ENCODE measurements at places on chromosomes 12 and 14. TPM values are rescaled to one million over a fixed set of nuclear protein-coding genes. Genes with fewer than 3 reads are reported as not detected.

GRCh38 chr12:6603095-6603567, 4.0 kb downstream of the CHD4 start:
- peaks cover 42% of the 10 kb centered on the region for H3K4me1 ChIP-seq
- H3K36me3 ChIP-seq = peaks cover 62% of the 10 kb centered on the region
- H3K27ac ChIP-seq = peak overlapping the region; percentile 100
- H3K27me3 ChIP-seq = no peaks in the 10 kb centered on the region
- no peak overlapping the region for H3K4me3 ChIP-seq
- peak; percentile 73 for DNase-seq

DNA sequence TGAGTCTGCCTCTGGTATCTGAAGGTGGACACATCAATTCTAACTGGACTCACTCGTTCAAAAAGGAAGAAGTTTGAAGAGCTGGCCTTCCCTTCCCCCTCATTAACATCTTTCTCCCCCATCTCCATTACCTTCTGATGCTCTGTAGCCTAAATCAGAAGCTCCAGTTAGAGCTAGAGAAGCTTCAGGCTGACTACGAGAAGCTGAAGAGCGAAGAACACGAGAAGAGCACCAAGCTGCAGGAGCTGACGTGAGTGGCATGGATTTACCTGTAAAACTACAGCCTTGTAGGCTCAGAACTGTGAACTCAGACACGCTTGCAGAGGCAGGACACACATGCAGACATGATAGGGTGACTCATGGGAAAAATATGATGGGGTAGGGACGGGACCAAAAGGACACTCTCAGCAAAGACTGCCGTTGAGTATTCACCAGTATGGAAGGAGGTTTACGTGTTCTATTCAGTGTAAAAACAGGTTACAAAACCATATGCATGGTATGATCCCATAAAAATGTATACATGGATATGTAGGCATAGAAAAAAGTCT, 14.3 kb upstream of the PIP4K2C start:
- H3K4me1 ChIP-seq = no peaks in the 10 kb centered on the region
- no peaks in the 10 kb centered on the region for H3K36me3 ChIP-seq
- DNase-seq = no peak
- no peak overlapping the region for H3K27ac ChIP-seq
- no peak overlapping the region for H3K4me3 ChIP-seq

DNA sequence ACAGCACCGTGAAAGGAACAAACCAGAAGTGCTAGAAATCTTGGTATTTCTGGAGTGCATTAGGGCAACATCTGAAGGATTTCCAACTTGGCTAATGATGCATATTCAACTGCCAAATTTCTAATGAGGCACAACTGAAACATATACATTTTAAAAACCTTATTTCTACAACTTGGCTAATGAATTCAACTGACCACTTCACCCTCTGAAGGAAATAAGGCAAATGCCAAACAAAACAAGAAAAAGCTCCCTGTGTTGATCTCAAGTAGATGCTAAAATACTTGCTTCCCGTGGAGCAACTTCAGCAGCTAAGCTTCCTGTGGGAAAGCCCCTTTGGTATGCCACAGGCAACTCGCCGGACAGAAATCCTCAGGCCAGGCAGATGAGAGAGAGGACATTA, 167.1 kb downstream of the TTC7B start:
- H3K4me1 ChIP-seq = peaks cover 15% of the 10 kb centered on the region
- H3K27ac ChIP-seq = no peak overlapping the region
- H3K4me3 ChIP-seq = no peak overlapping the region
- no peak for DNase-seq
- peaks cover 34% of the 10 kb centered on the region for H3K36me3 ChIP-seq

DNA sequence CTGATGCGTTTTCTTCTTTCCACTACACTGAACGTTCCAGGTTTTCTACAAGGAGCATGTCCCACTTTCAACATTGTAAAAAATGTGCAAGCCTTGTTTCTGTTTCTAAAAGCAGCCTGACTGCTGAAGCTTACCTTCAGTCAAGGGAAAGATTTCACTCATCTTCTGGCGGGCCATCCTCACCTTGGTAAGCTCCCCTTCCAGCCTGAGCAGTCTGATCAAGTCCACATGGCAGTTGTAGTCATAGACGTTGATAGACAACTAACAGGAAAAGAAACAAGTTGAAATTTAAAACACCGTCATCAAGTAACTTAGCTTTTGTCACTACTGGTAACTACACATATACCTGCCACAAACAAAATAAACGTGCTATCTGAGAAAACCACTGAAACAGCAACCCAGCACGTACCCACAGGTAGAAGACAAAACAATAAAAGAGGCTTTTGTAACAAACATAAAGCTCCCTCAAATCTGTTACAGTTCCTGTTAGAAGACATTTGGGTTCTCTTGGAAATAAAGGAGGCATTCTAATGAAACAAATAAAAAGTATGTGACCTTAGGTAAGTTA, 11.9 kb downstream of the SART3 start:
- no peaks in the 10 kb centered on the region for H3K27me3 ChIP-seq
- H3K4me3 ChIP-seq = no peak overlapping the region
- DNase-seq = no peak
- no peak overlapping the region for H3K27ac ChIP-seq
- peaks cover 8% of the 10 kb centered on the region for H3K4me1 ChIP-seq

DNA sequence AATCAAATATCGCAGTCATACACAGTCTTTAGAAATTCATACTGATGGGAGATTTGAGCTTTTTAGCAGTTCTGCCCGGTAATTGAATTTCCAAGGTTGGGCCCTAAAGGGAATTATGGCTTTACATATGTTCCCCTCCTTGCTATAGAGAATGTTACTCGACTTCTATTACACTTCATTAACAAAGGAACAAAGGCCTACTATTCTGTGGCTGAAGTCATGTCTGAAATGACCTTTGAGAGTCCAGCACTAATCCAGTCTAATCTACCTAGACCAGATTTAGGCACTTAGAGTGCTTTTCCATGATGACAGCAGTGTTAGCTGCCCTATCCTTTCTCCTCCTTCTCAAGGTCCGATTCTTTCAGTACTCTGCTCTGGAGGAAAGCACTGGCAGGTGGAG, 305.3 kb downstream of the MED13L start:
- no peak overlapping the region for H3K27ac ChIP-seq
- peaks cover 89% of the 10 kb centered on the region for H3K36me3 ChIP-seq
- no peaks in the 10 kb centered on the region for H3K27me3 ChIP-seq
- H3K4me3 ChIP-seq = no peak overlapping the region
- DNase-seq = no peak

GRCh38 chr14:29453045-29453444, 474.6 kb downstream of the PRKD1 start:
- H3K4me1 ChIP-seq = no peaks in the 10 kb centered on the region
- no peaks in the 10 kb centered on the region for H3K27me3 ChIP-seq
- no peak overlapping the region for H3K4me3 ChIP-seq
- no peak for DNase-seq
- H3K36me3 ChIP-seq = no peaks in the 10 kb centered on the region
- no peak overlapping the region for H3K27ac ChIP-seq

GRCh38 chr14:104142136-104142945, 4.0 kb downstream of the KIF26A start:
- no peak overlapping the region for H3K27ac ChIP-seq
- no peak overlapping the region for H3K4me3 ChIP-seq
- peaks cover under 1% of the 10 kb centered on the region for H3K27me3 ChIP-seq
- H3K4me1 ChIP-seq = peaks cover 16% of the 10 kb centered on the region
- no peaks in the 10 kb centered on the region for H3K36me3 ChIP-seq
- DNase-seq = peak; percentile 56

DNA sequence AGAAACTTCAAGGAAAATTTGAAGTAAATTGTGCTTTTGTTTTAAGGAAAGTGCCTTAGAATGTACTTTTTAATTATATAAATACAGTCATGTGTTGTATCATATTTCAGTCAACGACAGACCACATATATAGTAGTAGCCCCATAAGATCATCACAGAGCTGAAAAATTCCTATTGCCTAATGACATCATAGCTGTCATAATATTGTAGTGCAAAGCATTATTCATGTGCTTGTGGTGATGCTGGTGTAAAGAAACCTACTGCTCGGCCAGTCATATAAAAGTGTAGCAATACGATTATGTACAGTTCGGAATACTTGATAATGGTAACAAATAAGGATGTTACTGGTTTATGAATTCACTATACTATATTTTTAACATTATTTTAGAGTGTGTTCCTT, 198.9 kb upstream of the SLC16A7 start:
- DNase-seq = no peak
- H3K27ac ChIP-seq = no peak overlapping the region
- no peak overlapping the region for H3K4me3 ChIP-seq
- H3K27me3 ChIP-seq = no peaks in the 10 kb centered on the region
- H3K4me1 ChIP-seq = no peaks in the 10 kb centered on the region

DNA sequence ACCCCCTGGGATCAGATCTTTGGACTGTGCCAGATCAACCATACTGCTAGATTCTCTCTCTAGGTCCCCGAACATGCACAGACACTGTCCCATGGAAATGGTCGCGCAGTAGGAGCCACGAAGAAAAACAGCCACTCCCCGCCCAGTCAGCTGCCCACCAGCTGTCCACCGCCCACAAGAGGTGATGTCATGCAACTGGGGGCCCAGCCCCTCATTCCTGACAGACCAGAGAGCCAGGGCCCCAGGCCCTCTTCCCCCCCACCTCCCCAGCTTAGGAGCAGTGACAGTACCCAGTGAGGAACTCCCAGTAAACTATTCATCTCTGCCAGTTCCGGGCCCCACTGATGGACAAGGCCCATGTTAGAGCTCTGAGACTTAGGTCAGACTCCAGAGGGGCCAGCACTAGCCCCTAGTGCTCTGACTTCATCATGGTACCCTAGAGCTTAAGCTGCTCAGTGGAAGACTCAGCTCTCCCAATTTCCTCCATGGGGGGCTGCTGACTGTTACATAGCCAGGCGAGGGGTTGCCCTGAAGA, 3.7 kb upstream of the TAMALIN start:
- H3K27me3 ChIP-seq = peaks cover 16% of the 10 kb centered on the region
- H3K27ac ChIP-seq = no peak overlapping the region
- peaks cover under 1% of the 10 kb centered on the region for H3K36me3 ChIP-seq
- no peak overlapping the region for H3K4me3 ChIP-seq
- no peak for DNase-seq

- H3K4me1 ChIP-seq = no peaks in the 10 kb centered on the region
- H3K4me3 ChIP-seq = no peak overlapping the region
- no peak for DNase-seq
- H3K36me3 ChIP-seq = no peaks in the 10 kb centered on the region
- no peaks in the 10 kb centered on the region for H3K27me3 ChIP-seq
- no peak overlapping the region for H3K27ac ChIP-seq
Measured at GRCh38 chr12:119409043-119409442, 74.5 kb downstream of the CCDC60 start.

- DNase-seq = peak; percentile 71
- H3K27ac ChIP-seq = peak overlapping the region; percentile 98
- no peaks in the 10 kb centered on the region for H3K4me1 ChIP-seq
- no peaks in the 10 kb centered on the region for H3K27me3 ChIP-seq
- peaks cover 18% of the 10 kb centered on the region for H3K36me3 ChIP-seq
- H3K4me3 ChIP-seq = peak overlapping the region; percentile 77
Measured at GRCh38 chr14:101965181-101965544, 790 bp downstream of the DYNC1H1 start.

Gene ANKRD33
- not detected for total RNA-seq

Gene CCDC198
- not detected for total RNA-seq

Gene FAM186B
- 0.35 TPM for total RNA-seq

Gene PRPH
- 0.70 TPM for total RNA-seq
